ENCODE measurements at places on chromosomes 6 and 20.

GRCh38 chr6:143753678-143754077 is 75.9 kb downstream of the PHACTR2 start:
- no peak for DNase-seq

DNA sequence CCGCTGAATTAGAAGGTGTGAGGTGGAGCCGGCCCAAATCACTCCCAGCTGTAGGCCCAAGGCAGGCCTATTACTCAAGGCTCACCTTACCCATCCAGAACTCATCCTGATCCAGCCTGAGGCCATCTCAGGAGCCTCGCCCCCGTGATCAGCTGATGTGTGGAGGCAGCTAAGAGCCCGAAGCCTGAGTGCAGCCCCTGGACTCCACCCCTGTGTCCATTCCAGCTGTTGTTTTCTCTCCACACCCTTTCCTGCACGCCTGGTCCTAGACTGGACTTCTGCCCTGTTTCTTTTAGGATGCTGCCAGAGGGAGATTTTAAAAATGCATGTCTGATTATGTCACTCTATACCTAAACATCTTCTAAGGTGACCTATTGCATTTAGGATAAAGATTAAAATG is 124.7 kb upstream of the SUPT3H start:
- no peak for DNase-seq

DNA sequence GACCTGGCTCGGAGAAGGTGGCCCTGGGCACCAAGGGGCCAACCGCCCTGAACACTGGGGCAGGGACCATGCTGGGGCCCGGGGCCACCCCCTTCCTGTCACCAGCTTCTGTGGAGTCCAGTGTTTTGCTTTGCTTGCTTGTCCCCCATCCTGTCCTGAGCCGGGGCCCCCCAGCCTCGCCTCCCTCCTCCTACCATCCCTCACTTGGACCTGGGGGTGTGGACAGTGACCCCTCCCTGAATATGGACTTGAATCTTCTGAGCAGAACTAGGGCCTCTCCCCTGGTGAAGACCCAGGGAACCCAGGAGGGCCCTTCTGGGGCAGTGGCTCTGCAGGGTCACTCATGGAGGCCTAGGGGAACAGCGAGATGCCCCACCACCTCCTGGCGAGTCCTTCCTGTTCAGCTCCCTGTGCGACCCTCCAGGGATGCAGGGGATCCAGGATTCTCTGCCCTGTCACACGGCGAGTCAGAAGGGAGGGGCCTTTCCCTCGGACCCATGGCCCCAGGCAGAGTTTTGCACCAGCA is 41.6 kb downstream of the VSTM2L start:
- no peak for DNase-seq

- DNase-seq = peak; percentile 13
These were observed 38.5 kb downstream of the DLGAP4 start for GRCh38 chr20:36344517-36345132.

GRCh38 chr20:1777476-1777820 is 117.8 kb upstream of the SIRPA start:
- DNase-seq = no peak

DNA sequence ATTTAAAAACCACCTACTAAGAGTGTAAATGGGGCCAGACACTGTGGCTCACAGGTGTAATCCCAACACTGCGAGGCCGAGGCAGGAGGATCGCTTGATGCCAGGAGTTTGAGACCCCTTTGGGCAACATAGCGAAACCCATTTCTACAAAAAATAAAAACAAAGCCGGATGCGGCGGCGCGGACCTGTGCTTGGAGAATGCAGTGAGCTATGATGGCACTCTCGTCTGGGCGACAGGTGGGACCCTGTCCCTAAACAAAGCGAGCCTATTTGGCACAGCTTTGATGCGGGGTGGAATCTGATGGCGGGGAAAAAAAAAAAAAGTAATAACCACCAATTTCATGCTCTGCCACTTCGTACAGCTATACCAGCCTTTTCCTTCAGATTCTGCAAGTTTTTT is 1.1 kb downstream of the TCP1 start:
- peak; percentile 32 for DNase-seq
